ENCODE measurements at places on chromosomes 12 and 14.

- no peak for DNase-seq
Observed at GRCh38 chr12:59317598-59317997, 278.2 kb upstream of the SLC16A7 start.

- no peak for DNase-seq
Observed at GRCh38 chr14:71202881-71203280, 295.6 kb downstream of the PCNX1 start.

GRCh38 chr12:31923063-31923412 lies 36.2 kb upstream of the RESF1 start:
- no peak for DNase-seq

DNA sequence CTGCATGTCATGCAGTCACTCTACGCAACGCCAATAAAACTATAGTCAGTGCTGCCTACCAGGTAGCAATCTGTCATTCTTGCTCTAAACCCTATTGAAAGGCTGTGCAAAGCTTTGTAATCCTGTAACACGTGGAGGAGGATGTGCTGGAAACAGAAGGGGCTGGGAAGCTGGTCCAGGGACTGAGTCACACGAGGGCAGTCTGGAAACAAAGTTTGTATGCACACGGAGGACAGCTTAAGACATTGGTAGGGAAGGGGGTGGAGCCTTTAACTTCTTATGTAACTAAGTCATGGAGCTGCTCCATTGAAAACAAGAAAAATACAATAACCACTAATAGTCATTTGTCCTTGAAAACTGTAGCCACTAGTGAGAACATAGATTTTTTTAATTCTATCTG lies 128.0 kb downstream of the BCAT1 start:
- no peak for DNase-seq

GRCh38 chr12:10722502-10722904 lies 620 bp downstream of the YBX3 start:
- peak; percentile 43 for DNase-seq

DNA sequence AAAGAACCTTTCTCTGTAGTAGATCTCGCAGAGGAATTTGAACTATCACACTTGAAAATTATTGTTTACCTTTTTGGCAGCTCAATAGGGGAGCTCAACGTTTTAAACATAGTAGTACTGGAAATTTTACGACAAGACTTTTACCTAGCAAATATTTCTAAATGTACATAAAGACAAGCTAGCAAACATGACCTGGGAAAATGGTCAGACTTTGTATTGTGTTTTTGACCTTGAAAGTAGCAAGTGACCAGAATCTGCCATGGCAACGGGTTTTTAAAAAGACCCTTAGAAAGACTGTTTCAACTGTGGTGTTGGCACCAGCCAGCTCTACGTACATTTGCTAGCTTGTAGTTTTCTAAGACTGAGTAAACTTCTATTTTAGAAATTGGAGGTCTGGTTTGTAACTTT lies 20.2 kb upstream of the A2M start:
- DNase-seq: no peak

GRCh38 chr14:105325303-105325702 lies 10.8 kb downstream of the PACS2 start:
- no peak for DNase-seq

GRCh38 chr14:44756554-44756953 lies 205.2 kb downstream of the KLHL28 start:
- no peak for DNase-seq

DNA sequence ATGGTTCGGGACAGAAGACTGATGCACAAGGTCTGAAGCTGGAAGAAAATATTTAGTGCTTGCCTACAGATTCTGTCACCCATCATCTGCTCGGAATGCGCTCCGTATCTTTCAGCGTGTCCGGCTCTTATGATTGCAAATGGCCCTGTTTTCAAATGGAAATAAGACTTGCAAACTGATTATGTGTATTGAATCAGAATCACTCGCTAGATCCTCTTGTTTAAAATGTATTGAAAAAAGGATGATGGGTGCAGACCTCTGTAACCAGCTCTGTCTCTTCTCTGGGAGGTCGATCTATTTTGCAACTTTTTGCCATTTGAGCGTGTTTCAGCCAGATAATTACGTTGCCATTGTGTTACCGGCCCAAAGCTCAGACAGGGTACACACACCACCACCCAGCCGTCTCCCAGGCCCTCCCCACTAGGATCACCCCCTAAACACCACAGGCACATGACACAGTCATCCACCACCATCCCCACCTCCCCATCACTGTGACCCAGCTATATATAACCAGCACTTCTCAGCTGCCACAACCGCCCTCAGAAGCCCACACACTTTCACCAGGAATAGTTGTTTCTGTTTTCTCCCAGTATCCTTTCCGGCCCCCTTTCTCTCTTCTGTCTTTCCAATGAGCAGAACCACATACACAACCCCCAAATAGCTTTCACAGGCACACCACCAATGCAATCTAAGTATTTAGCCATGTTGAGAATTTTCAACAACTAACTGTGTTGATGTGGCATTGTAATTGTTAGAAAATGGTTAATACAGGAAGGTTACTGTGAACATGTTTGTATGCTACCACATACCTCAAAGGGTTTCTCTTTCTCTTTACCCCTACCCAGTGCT lies 10.7 kb downstream of the NKX2-1 start:
- no peak for DNase-seq

- peak; percentile 23 for DNase-seq
Observed at GRCh38 chr14:102768223-102769048, 8.8 kb upstream of the TRAF3 start.

GRCh38 chr14:88017535-88017934 lies 12.6 kb downstream of the GPR65 start:
- no peak for DNase-seq

DNA sequence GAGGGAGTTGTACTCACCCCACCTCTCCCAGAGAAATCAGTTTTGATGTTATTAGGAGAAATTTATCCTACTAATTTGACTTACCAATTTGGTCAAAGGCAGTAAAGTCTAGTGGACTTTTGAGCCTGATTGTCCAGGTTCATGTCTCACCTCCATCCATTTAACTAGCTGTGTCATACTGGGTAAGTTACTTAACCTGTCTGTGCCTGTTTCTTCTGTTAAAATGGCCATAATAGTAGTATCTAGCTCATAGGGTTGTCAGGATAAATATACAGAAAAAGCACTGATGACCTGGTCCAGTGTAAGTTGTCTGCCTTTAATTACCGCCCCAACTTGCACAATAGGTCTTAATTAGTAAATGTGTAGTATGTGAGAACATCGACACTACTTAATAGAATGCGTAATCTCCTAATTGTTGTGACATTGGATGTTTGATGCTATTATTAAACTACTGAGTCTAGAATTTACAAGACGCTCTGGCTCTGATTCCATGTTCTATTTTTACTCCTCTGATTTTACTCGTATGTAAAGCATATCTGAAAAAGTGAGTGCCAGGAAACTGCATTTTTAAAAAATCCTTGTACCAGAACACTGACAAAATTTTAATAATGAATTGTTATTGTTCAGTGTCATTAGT lies 1.5 kb downstream of the RAB21 start:
- no peak for DNase-seq

DNA sequence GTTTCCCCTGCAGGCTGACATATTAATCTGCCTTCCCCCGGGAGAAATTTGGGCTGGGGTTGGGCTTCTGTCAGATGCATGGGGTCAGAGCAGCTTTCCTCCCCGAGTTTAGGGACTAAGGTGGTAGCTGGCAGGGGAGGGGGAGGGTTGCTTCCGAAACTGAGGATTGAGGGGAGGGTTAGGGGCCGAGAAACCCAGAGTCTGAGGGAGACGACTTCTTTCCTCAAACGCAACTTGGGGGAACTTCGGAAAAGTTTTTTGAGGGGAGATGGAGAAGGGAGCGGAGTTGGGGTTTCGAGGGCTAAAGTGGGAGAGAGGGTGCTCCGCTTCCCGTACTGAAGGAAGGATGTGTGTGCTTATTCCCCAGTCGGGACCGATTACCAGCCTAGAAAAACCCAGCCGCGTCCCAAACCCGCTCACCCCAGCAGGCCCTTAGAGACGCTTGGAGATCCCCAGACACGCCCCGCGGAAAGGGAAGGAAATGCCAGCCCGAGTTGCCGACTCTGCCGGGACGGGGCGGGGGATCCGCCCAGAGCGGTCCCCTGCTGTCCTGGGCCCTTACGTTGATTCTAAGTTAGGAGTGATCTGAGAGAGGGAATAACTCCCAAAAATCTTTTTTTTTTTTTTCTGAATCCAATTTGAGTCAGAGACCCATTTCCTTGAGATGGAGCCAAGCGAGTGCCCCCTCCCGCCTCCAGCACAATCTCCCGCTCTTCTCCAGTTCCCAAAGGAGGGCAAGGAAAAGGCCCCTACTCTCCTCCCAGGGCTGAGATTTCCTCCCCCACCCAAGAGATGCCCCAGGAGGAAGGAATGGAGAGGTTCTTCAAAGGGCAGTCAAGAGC lies 61.9 kb downstream of the SMUG1 start:
- DNase-seq: no peak

- DNase-seq: no peak
Observed at GRCh38 chr12:99804715-99805114, 157.2 kb downstream of the GARIN6 start.

DNA sequence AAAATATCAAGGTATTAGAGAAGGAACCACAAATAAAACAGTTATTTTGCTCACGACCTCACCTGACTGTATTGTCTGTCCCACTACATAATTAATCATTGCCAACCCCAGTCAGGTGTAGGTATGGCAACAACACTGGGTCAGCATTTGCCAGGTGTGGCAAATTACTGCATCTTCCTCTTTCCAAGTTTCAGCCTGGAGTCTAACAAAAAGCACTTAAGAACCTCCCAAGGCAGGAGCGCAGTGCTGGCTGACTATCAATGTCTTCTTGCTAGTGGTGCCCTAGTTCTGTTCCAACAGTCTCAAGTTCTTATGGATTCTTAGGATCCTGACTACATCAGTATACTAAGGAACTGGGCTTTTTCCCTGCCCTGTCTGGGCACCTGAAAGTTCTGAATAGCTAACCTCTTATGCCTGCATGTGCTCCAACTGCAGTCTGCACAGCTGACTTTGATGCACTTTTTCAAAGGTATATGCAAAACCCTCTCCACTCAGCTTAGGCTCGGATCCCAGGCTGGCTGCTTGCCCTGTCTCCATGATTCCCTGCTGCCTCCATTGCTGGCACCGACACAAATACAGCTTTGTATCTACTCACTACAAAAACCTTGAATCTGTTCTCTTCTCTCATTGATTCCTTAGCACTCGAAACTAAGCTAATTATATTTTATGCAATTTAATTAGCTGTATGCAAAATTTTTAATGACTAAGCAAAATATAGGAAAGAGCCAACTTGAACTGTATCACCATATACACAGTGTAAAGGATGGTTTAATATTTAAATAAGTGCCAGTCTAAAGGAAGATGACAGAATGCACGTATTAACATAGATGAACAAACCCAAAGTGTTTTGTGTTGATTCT lies 113.3 kb downstream of the PRKD1 start:
- no peak for DNase-seq

DNA sequence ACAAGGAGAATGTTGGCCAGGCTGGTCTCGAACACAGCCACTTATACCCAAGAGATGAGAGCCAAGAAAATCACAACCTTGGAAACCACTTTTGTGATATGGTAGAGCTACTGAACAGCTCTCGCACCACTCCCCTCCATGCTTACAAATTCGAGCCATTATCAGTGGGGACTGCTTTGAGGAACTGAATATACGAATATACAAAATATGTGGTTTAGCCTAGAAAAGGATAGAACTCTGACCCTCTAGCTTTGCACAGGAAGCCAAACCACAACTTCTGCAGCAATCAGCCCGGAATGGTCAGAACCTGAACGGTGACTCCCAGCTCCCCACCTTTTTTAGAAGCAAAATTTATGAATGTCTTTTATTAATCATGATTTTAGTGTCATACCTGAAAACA lies 129.8 kb upstream of the TMEM132C start:
- no peak for DNase-seq

GRCh38 chr12:24707334-24707733 lies 241.6 kb downstream of the BCAT1 start:
- no peak for DNase-seq

DNA sequence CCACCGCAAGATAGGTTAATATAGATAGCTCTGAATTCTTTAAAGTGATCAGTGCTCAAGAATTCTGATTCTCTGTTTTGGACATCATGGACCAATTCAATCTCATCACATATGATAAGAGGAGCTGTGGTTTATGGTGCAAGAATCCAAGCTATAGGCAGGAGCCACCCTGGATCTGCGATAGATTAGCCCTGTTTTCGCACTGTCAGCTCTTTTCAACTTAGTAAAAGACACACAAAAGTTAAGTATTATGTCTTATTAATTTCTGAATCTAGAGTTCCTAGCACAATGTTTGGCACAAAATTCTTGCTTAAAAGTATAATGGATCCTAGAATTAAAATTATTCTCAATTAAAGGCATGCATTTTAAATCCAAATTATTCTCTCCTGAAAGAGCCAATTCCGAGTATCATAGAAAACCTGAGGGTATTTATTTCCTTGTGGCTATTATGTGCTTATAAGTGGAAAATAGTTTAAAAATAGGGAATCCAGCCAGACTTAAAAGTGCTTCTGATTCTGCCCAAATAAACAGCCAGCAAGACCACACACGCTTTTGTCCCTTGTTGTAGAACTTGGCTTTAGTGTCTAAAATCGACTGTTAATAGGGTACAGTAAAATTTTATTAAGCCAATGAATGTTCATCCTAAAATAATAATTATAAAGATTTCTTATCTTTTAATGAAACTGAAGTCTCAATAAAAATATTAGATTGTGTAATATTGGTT lies 184.9 kb upstream of the FLRT2 start:
- no peak for DNase-seq

DNA sequence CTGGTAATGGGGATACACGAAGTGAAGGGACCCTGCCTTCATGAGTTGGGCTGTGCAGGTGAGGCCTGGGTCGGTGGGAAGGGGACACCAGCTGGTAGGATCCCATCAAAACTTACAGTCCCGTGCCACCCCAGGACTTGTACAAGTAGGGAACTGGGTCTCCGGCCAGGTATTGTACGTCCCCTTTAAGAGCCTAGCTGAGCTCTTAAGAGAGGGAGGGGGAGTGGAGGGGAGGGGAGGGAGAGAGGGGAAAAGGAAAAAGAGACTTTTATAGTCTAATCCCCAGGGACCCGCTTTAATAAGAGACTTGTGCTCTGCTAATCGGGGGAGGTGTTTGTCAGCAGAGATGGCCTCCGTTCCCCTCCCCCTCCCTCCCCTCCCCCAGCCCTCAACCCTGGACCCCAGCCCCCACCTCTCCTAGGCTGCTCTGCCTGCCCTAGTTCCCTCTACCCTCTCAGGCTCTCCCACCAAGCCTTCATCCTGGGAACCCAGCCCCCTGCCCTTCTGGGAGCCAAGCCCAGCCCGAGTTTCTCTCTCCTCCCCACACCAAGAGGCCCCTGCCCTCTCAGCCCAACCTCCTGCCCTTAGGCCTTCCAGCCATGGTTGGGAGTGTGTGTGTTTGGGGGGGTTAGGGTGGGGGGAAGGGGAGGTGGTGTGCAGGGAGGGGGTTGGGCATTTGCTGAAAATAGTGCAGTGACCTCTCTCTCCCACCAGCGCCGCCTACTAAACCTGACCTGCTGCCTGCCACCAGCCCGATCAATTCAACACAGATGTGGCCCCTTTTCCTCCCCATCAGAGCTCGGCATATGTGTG lies 2.6 kb downstream of the GDF11 start:
- no peak for DNase-seq

All from T-helper 2 cell (primary cell).